ENCODE measurements at places on chromosomes 2 and 18.

GRCh38 chr2:186347472-186347871 lies 138.6 kb upstream of the ZC3H15 start:
- DNase-seq = no peak

- DNase-seq = no peak
These were observed 67.6 kb upstream of the LCLAT1 start for GRCh38 chr2:30379481-30379880.

DNA sequence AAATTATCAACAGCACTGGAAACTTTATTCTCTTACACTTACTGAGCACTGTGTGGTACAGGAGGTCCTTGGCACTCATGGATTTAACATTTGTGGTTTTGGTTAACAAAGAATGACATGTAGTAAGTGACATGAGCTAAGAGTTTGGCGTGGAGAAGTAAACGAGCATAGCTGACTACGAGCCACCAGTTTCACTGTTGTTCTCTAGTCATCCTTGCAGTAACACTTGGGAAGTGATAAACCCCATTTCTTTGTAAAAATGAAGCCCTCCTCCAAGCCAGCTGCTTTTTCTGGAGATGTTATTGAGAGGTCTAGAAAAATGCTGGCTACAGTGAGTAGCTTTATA lies 32.7 kb downstream of the QPCT start:
- no peak for DNase-seq

GRCh38 chr18:52236131-52236530 lies 103.9 kb upstream of the DCC start:
- no peak for DNase-seq

- DNase-seq = no peak
These were observed 624.9 kb upstream of the CDH2 start for GRCh38 chr18:28801876-28802275.

DNA sequence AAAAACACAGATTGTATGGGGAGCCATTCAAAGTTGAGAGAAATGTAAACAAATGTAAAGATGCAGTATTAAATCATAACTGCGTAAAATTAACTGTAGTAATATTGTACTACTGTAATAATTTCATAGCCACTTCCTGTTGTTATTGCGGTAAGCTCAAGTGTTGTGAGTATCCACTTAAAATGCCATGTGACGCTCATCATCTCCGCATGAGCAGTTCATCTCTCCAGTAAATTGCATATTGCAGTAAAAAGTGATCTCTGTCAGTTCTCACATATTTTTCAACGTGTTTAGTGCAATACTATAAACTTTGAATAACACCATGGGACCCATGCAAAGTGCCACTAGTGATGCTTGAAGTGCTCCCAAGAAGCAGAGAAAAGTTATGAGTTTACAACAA lies 41.8 kb upstream of the SP3 start:
- DNase-seq = no peak

DNA sequence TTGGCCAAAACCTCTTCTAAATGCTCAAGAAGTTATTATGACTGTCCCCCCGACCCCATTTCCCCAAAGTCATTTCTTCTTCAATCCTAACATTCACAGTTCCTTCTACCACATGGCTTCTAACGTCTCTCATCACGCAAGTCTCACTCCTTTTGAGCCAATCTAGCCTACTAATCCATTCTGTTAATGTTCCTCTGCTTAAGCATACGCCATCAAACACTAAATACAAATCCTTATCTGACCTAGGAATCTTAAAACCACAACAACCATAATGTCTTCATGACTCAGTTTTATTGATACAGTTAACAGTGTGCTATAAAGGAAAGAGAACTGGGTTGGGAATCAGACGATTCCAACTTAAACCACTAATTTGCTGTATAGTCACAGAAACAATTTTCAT lies 23.9 kb downstream of the HNRNPLL start:
- DNase-seq = no peak

All from occipital lobe (tissue), 3 donors.